Temporal lobe (tissue), 4 donors: ENCODE measurements at places on chromosomes 1 and 21. TPM values are rescaled to one million over a fixed set of nuclear protein-coding genes. Genes with fewer than 3 reads are reported as not detected.

OTUD7B gene
- total RNA-seq: 4.4 TPM

PGLYRP3 gene
- not detected for total RNA-seq

OR14C36 gene
- not detected for total RNA-seq

MEGF6 gene
- 4.4 TPM for total RNA-seq

CACYBP gene
- total RNA-seq: 203 TPM

SLC25A34 gene
- 0.49 TPM for total RNA-seq

LCA5L gene
- 0.49 TPM for total RNA-seq

HRNR gene
- total RNA-seq: not detected

ZBTB7B gene
- total RNA-seq: 1.5 TPM

MMP23B gene
- total RNA-seq: 0.74 TPM

SLC22A15 gene
- 8.9 TPM for total RNA-seq

CLIC6 gene
- 0.25 TPM for total RNA-seq

F3 gene
- 31.2 TPM for total RNA-seq

PADI3 gene
- not detected for total RNA-seq

FABP3 gene
- total RNA-seq: 88.0 TPM

GPR25 gene
- total RNA-seq: 0.25 TPM
